ENCODE measurements at places on chromosomes 13 and 19.

DNA sequence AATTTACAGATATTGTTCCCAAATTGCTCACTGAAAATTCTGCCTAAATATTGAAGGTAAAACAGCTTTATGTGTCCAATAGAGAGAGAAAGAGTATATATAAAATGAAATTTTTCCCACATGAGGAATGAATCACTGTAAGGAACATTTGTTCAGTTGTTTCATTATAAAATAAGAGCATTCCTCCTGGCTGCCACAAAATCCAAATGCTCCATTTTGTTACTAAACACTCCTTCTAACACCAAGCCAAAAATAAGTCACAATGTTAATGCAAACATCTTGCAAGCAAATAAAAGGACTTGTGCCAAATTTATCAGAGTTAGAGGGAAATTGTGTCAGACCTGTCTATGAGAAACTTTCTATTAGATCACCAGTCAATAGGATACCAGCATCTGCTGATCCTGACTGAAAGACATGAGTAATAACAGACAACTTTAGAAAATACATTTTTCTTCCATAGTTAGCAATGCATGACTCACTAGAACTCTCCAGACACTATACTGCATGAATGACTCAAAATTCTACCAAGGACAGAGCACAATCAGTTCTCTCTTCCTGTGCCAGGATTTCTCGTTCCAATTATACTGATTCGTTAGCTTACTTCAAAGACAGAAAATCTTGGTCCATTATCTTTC lies 83.5 kb upstream of the FNDC3A start:
- no peak for DNase-seq

DNA sequence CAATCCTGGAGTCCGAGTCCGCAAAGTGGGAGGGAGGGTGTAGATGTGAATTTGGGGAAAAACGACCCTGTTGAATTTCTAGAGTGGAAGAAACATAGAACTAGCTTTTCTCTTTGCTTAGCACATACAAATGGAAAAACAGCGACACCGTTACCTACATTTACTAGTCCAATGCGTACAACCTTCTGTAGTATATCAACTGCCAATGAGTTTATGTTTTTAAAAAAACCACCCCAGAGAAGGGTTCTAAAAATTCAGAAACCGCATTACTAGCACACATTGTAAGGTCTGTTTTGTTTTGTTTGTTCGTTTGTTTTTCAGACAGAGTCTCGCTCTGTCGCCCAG lies 332 bp upstream of the SUPT20H start:
- no peak for DNase-seq

DNA sequence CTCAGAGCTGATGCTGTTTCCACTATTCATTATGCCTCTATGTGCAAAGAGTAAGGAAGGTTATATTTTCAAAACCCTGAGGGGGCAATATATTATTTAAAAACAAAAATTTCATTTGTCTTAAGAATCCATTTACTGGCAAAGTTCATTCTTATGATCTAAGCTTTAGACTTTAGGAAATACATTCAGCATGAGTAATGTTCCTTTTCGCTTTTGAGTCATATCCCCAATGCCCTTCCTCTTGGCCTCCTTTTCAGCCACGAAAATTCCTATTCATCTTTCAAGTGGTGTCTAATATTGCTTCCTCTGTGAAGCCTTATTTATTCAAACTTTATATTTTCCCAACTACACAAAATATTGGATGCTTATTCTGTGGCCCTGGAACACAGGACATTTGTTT lies 1317.0 kb downstream of the PCDH9 start:
- no peak for DNase-seq

- no peak for DNase-seq
Measured at GRCh38 chr13:26600343-26600742, 42.9 kb downstream of the WASF3 start.

GRCh38 chr19:10404888-10405820 lies 1.8 kb upstream of the CDC37 start:
- no peak for DNase-seq

DNA sequence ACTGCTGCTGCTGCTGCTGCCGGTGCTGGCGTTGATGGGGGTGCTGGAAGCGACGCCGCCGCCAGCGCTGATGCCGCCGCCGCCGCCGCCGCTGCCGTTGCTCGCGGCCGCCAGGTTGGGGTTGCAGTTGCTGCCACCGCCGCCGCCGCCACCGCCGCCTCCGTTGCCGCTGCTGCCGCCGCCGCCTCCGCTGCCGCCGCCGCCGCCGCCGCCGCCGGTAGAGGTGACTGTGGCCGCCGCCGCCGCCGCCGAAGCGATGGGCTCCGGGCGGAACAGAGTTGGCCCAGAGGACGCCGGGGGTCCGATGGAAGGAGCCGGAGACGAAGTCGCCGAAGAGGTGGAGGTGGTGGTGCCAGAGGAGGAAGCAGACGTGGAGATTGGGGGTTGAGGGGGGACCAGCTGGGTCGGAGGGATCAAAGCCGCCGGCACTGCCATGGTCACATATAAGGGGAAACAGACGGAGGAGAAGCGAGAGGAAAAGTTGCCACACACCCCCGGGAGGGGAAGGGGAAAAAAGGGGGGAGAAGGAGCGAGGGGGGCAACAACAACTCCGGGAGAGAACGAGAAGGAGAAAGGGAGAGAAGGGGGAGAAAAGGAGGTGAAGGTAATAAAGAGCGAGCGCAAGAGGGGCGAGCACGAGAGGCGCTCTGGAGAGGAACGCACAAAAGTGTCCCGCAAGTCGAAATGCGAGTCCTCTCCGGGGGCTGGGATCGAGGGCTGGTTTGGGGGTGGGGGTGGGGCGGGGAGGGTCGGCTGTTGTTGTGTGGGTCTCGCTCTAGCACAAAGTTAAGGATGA lies 471 bp downstream of the DACH1 start:
- no peak for DNase-seq

GRCh38 chr19:11242864-11243797 lies 3.7 kb downstream of the ANGPTL8 start:
- DNase-seq: peak; percentile 76

DNA sequence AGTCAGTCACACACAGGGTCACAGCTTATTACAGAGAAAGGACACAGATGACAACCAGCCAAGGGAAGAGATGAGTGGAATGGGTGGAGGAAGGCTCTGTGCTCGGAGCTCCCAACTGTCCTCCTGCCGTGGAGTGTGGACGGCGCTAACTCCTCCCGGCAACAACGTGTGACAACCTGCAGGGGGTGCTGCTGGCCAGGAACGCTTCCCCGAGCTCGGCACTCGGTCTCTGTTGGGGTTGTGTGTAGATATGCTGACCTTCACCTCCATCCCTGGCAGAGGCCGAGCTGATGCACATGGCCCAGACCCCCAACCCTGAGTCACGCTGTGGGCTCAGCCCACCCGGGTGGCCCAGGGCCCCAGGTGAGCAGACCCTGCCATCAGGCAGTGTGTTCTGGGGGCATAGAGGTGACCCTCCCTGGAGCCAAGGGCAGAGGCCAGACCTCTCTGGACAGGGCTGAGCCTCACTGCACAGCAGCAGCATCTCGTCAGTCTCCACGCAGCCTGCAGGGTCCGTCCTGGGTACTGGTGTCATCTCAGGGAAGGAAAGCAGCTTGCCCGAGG lies 14.1 kb downstream of the ZNF444 start:
- no peak for DNase-seq

- no peak for DNase-seq
Measured at GRCh38 chr19:56973713-56974555, 133.4 kb upstream of the PEG3 start.

- no peak for DNase-seq
Measured at GRCh38 chr19:29966588-29967249, 24.7 kb downstream of the URI1 start.

DNA sequence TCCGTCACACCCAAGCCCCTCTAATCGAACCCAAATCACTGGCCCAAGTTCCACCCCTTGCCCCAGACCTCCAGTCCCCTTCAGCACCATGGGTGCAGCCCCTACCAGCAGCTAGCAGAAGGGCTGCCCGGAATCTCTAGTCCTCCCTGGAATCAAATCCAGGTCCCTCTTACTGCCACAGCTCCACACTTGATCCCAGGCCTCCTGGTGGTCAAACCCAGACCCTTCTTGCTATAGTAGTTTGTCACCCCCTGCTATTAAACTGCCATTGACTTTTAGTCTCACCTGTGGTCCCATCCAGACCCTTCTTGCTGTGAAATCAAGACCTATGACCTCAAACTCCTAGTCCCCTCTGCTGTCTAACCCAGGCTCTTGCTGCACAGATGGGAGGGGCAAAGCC lies 8.7 kb downstream of the HIPK4 start:
- DNase-seq: no peak

DNA sequence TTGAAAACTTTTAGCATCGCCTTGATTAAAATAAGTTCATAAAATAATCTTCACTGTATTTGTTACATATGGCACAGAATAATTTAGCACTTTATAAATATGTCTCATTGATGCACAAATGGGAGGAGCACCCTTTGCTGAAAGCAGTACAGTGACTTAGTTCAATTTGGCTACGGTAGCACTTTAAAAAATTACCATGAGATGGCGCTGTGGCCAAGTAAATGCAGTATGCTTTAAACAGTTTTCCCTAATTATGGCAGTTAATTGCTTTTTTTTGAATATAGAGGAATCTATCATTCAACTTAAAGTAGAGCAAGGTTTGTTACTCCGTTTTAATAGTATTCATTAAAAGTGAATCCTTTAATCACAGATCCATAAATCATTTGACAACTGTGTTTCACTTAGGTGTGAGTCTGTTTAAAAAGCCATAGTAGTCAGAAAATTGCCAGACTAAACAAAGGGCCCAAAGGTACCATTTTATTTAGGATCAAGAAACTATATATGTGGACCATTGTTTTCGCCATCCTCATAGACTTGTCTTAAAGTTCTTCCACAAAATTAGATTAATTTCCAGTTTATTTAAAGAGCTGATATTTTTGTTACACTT lies 34.7 kb upstream of the ESD start:
- DNase-seq: peak; percentile 8

- DNase-seq: no peak
Measured at GRCh38 chr19:29671393-29672160, 6.3 kb downstream of the PLEKHF1 start.

- DNase-seq: no peak
Measured at GRCh38 chr13:107644136-107644535, 571.2 kb downstream of the LIG4 start.
